ENCODE measurements at places on chromosomes 1 and 21.

DNA sequence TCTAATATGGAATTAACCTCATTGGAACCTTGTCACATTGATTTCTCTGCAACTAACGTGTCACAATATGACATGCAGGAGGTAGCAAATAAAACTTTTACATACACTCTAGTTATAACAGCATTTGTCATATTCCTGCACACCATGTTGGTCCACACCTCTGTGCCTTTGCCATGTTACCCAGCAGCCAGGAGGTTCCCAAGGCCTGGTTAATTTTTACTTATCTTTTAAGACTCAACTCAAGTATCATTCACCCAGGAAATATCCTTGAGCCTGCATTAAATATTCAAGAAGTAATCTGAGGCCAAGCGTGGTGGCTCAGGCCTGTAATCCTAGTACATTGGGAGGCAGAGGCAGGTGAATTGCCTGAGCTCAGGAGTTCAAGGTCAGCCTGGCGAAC is 447.2 kb upstream of the NR5A2 start:
- DNase-seq: peak; percentile 60

GRCh38 chr1:176609556-176610408 is 146.8 kb downstream of the PAPPA2 start:
- no peak for DNase-seq

GRCh38 chr1:44408632-44409602 is 3.9 kb downstream of the RNF220 start:
- peak; percentile 67 for DNase-seq

- peak; percentile 99 for DNase-seq
Observed at GRCh38 chr21:31558962-31559367, 100.5 kb upstream of the SOD1 start.

DNA sequence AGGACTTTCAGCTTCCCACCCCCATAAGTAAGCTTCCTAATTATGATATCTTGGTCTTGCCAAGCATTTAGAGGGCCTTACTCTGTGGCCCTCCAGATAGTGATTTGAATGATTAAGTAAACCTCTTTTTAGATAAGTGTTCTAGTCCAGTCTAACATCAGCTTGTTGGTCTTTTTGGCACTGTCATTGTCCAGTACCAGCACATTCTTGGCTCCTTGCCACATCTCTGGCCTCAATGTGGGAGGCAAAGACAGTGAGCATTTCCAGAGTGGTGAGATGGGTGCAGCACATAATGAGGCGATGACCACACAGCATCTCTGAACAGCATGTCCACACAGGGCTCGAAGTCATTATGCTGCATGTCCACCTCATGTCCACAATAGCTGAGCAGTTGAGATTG is 6.1 kb downstream of the CAPZA1 start:
- no peak for DNase-seq

DNA sequence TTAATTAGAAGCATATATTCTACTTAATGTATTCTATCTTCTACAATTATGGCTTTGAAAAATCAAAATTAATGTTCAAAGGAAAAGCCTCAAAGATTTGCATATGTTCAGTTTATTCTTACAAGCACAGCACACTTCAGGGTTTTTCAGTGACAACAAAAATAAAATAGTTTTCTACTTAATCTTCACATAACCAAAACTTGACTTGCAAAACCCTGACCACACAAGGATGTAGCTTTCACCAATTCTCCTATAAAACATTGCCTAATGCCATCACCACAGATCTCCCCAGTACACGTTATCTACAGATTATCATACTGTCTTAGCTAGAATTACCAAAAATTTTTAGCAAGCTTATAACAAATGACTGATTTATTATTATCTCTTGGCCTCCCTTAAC is 23.3 kb downstream of the LPAR3 start:
- no peak for DNase-seq

DNA sequence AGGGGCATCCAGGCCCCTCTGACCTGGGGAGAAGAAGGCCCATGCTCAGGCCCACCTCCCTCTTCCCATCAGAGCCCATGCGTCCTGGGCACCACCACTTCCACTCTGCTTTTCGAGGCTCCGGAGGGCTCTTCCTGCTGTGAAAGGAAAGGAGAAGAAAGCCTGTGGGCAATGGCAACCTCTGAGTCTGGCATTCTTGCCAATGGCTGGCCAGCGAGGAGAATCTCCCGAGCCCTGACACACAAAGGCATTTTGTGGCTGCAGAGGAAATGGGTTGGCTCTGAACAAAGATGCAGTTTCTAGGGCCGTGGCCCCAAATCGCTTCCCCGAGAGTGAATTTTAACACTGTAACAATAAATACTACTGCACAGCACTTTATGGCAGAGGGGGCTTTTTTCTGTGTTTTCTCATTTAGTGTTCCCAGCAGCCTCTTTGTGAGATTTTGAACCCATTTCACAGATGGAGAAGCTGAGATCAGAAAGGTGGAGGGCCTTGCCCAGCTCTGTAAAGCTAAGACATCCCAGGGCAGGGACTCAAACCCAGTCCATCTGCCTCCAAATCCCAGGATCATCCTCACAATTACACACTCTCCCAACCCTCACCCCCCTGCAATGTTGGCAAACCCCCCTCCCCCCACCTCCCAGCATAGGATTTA is 35.7 kb upstream of the TMEM51 start:
- no peak for DNase-seq

DNA sequence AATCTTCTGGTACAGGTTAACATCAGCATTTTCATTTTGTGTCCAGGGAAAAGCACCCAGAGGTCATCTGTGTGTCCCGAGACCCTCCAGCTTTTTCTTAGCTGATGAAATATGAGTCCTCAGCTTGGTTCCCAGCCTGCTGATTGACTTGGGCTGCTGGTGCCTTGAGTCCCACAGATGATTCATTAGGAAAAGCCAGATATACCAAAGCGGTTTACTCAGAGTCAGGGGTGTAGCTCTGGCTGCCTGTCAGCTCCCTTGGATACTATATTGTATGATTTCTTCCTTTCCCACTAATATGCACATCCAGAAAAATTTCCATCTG is 43.7 kb upstream of the MAB21L3 start:
- no peak for DNase-seq

DNA sequence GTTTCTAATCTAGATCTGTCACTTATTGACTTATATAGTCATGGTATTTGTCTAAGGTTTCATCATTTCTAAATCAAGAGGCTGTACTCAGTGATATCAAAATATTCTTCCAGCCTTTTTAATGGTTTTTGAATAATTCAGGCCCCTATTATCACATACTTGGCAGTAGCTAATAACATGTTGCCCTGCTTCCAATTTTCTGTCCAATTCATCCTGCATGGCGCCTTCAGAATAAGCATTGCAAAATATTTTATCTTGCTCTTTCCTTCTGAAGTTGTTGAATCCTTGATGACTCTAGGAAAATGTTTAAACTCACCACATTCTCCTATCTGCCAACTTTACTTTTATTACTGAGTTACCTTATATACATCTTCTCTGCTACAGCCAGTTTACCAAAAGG is 517.2 kb upstream of the B3GALT2 start:
- DNase-seq: no peak

- DNase-seq: no peak
Observed at GRCh38 chr1:19203440-19203839, 6.6 kb downstream of the UBR4 start.

GRCh38 chr21:29726044-29726443 is 213.8 kb downstream of the GRIK1 start:
- DNase-seq: no peak

DNA sequence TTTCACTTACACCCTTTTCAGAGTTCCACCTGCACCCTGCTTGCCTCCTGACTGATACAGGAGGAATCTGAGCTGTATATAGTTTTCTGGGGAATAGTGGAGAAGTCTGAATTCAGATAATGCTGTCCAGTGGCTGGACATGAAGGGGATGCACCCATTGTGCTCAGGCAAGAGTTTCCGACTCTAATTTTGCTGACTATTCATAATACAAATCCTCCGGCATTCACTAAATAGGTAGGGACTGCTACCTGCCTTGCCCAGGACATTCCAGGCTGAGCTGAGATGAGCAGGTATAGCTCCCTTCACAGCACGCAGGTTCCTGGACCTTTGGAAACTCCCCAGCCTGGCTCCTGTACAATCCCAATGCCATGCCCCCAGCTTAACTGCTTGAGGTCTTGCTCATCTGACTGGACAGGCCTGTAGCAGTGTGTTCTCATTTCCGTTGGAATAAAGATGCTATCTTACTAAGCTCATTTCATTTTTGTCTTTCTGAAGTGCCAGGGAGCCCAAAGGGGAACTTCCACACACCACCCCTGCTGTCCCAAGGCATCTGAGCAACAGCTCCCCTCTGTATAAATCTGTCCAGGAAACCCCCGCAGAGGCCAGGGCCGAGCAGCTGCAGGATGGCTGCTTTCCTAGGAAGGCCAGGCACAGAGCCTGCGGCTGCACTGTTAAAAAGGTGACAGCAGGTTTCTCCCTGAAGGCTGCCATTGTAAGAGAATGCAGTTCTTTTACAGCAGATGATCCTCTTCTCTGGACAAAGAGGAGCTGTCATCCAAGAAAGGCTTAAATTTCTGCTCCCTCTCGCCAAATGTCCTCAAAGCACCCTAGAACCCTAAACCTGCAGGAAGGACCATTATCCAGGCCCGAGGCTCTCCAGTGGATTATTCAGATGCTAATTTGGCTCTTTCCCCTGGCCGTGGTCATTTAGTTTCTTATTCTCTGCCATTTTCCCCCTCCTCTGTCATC is 21.7 kb upstream of the VASH2 start:
- peak; percentile 25 for DNase-seq

DNA sequence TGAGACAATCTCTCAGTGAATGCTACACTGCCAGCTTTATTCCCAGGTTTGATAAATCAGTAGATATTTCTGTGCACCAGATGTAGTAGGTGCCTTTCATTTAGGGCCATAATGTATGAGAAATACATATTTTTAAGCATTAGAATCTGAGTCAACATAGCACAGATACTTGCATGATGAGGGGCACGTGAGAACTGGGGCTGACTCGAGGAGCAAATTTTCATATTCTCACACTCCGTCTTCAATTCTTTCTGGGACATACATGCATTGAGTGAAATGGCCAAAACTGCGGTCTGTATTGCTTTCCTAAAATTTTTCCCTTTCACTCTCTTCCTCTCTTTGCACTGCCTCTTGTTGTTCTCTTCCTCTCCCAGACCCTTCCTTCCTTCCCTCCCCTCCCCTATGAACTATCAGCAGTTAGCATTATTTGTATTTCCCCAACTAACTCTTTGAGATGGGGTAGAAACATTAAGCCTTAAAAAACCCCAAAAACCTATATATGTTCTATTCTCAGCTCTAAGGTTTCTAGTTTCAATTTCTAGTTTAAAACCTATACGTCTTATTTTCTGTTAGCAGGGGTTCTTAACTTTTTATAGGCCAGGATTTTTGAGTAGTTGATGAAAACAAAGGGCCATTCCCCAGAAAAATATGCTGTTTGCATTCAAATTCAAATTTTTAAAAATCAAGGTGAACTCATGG is 289.1 kb downstream of the PTBP2 start:
- DNase-seq: no peak

- DNase-seq: no peak
Observed at GRCh38 chr21:41425954-41426675, at the start of gene MX1. MX1 (plus strand) TSS chr21:41426239; CDS start chr21:41432071, 5,832 bp downstream.

DNA sequence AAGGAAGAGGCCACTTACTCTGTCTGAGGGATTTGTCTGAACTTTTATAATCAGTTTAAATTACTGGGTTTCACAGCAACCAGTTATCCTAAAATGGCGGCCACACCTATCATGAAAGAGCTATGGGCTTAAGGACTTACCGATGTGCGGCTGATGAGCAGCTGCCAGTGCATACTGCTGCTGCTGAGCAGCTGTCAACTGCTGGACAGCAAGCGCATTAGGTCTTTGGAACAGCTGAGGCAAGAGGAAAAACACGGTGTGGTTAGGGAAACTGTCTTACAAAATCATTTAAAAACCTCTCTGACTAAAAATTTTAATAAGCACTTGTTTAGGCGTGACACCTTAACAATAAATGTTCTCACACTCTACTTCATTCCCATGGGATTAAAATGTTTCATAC is 72.6 kb upstream of the SDC3 start:
- DNase-seq: peak; percentile 79

DNA sequence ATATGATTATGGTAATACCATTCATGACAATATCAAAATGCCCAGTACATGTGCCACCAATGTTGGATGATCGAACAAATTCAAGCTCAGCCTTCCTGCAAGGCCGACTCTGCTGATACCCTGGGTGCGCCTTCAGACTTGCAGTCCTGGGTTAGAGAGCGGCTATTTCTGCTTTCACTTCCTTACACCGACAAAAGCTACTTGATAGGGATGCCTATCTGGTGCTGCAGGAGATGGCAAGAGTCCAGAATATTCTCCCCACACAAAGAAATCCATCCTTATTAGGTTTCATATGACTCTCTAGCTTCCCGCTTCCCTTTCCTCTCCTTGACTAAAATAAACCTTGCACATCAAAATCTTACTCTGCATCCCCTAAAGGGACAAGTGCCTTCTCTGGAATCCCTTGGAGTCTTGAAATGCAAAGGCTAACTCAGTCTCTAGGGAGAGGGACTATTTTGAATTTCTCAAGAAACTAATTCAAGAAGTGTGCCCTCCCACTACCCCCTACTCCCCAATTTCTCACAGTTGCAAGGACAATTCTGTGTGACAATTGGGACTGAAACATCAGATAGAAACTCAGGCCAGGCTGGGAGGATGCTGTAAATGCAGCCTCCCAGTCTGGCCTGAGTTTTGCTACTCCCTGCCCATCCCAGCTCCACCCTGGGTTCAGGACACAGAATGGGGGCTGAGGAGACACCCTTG is 103.1 kb upstream of the USP24 start:
- DNase-seq: no peak

All from NCI-H82 (cell line).